ENCODE measurements at places on chromosomes 4 and X.

GRCh38 chrX:100449696-100450608 lies 39.9 kb upstream of the PCDH19 start:
- no peak for DNase-seq

- DNase-seq, result no peak
Observed at GRCh38 chr4:6986072-6986780, 56.9 kb upstream of the TADA2B start.

- peak; percentile 44 for DNase-seq
Observed at GRCh38 chr4:15003401-15003890, 1.2 kb downstream of the CPEB2 start.

DNA sequence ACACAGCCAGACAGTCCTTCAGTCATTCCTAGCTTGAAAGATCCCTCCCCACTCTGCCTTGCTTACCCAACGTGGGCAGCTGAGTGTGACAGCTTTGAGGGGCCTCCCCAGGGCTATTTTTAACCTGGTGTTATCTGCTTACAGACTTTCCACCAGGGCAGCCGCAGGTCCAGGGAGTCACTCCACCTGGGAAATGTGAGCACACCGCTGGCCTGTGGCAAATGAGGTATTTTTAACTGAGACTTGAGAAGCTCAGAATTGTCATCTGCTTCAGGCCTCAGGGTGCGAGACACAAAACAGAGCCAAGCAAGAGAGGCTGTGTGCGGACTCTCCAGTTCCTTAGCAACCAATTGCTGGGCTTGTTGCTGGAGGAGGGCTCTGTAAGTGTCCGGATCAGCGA lies 13.0 kb downstream of the CORIN start:
- no peak for DNase-seq

- DNase-seq, result no peak
Observed at GRCh38 chrX:71998836-71999509, 88.3 kb downstream of the NHSL2 start.

Data from stimulated activated CD8-positive, alpha-beta memory T cell treated with anti-CD3 and anti-CD28 coated beads, Interleukin-15, amount 100 ng/mL, for 24 hours (primary cell).